ENCODE measurements at places on chromosomes 11 and 22.

GRCh38 chr11:57405271-57405860, 14.9 kb upstream of the PRG2 start:
- no peak for DNase-seq

DNA sequence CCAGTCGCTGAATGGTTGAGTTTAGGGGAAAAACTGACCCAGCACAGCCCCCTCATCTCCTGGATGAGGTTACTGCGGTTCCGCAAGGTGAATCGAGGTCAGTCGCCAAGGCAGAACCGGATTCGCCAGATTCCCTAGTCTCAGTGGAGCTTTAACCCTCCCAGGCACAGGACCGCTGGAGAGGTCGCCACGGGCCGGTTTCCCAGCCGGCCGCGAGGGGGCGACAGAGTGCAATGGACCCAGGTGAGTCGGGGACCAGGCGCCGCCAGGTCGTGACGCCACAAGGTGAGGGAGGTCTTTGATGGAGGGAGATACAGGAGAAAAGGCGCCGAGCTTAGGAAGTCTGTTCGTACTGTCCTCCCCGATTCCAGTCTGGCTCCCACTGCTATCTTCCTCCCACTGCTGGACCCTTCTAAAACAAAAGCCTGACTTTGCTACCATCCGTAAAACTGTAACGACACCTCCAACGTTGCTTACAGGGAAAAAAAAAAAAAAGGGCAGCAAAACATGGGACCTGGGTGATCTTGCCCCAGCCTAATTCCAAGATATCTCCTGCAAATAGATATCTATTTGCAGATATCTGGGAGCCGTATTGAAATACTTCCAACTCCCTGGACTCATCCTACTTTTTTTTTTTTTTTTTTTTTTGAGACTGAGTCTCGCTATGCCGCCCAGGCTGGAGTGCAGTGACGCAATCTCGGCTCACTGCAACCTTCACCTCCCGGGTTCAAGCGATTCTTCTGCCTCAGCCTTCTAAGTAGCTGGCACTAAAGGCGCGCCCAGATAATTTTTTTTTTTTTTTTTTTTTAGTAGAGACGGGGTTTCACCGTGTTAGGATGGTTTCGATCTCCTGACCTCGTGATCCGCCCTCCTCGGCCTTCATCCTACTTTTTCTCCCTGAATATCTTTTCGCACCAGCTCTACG, 1.4 kb upstream of the GGA1 start:
- DNase-seq: no peak

- DNase-seq: no peak
These were observed 45.1 kb downstream of the ST14 start for GRCh38 chr11:130204703-130205095.

DNA sequence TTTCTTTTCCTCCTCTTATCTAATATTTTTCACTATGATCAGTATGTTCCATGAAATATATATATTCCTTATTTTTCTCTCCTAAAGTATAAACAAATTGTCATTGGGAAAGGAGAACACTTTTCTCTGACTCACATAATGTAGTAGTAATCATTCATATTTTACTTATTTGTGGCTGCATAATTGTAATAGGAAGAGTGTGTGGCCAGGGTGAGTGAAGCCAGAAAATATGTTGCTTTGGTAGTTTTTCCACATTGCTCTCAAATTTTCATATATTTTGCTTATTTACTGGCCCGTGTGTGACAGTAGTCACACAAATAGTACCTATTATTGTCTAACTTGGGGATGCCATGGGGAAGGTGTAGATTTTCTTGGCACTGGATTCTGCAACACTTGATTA, 172.1 kb downstream of the DYNC2H1 start:
- no peak for DNase-seq

DNA sequence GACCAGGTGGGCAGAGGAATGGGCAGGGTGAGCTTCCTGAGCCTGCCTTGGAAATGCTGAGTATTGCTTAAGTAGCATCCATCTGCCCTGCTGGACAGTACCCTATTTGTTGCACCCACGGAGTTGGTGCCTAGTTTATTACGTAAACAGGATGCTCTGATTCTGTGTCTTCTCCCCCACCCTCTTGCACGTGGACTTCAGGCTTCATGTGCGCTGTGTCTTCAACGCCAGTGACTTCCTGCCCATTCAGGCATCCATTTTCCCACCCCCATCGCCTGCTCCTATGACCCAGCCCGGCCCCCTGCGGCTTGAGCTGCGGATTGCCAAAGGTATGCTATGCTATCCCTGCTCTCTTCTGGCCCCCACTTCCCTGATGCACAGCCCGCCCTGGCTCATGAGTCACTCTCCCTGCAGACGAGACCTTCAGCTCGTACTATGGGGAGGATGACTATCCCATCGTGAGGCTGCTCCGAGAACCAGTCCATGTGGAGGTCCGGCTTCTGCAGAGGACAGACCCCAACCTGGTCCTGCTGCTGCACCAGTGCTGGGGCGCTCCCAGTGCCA, 5.7 kb downstream of the ZP1 start:
- DNase-seq: peak; percentile 76

- no peak for DNase-seq
These were observed 21.5 kb downstream of the C11orf58 start for GRCh38 chr11:16759857-16760508.

DNA sequence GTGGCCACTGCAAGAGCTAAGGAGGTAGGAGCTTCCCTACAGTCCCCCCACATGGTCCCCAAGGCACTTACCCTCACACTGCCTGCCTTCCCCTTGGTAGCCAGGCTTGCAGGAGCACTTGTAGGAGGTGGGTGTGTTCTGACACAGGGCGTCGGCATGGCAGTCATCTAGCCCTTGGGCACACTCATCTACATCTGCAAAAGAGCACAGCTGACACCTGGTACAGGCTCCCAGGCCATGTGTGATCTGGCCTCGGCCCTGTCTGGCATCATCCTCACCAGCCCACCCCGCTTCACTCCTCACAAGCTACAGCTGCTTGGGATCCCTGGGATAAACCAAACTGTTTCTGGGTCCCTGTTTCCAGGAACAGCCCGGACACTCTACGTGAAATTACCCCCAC, 1.8 kb downstream of the SCUBE2 start:
- no peak for DNase-seq

- DNase-seq: peak; percentile 13
These were observed 3.0 kb upstream of the RFPL3 start for GRCh38 chr22:32354360-32355351.

GRCh38 chr11:114135737-114136151, 76.2 kb downstream of the ZBTB16 start:
- DNase-seq: peak; percentile 18

DNA sequence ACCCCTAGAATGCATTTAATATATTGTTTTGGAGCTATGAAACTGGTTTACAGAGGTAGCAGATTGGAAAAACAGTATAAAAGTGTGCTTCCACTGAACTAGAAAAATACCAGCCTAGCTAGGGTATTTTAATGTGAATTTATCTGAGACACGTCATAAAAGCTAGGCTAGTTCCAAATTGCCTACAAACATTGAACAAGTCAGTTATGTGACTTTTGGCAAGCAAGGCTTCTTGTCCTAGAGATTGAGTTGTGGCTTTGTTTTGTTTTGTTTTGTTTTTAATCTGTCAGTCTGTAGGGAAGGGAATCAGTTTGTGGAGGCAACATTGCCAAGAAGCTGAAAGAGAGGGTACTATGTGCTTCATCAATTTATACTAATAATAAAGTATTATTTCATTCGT, 24.2 kb downstream of the RTN3 start:
- no peak for DNase-seq

- DNase-seq: no peak
These were observed 53.9 kb downstream of the USP47 start for GRCh38 chr11:11895672-11896071.

- no peak for DNase-seq
These were observed 211.7 kb downstream of the NTM start for GRCh38 chr11:131582021-131582525.

GRCh38 chr11:120906766-120907165, 117.1 kb upstream of the TBCEL start:
- no peak for DNase-seq

GRCh38 chr22:44280665-44281188, 32.0 kb downstream of the SHISAL1 start:
- no peak for DNase-seq

DNA sequence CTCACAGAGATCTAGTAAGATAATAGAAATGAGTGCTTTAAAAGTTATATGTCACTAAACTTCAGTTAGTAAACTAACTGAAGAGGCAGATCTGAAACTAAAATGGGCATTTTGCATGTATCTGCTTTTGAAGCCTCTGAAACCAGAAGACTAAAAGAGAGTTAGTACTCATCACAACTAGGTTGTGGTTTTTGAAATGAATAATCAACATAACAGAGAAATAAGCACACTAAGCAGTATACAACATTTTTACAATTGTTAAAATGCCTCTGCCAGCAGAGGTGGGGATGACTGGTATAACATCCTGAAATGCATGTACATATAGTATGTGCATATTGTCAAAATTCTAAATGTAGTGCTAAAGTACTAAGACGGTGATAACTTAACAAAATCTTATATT, 564.5 kb downstream of the DLG2 start:
- DNase-seq: no peak

DNA sequence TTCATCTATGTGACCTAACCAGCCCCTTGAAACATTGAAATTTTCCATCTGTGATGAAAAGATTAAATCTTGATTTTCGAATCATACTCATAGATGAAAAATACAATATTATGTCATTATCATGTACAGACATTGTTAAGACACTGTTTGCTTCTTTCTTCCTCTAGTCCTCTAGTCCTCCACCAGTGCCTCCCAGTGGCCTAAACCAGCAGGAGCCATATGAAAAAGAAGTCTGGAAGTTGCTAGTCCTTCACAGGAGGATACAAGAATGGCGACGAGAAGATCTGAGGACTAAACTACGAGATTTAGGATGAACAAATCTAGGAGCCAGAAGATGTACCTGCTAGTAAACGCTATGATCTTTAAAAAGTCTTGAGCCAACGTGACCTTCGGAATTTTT, 134.1 kb downstream of the SLC17A6 start:
- DNase-seq: no peak

DNA sequence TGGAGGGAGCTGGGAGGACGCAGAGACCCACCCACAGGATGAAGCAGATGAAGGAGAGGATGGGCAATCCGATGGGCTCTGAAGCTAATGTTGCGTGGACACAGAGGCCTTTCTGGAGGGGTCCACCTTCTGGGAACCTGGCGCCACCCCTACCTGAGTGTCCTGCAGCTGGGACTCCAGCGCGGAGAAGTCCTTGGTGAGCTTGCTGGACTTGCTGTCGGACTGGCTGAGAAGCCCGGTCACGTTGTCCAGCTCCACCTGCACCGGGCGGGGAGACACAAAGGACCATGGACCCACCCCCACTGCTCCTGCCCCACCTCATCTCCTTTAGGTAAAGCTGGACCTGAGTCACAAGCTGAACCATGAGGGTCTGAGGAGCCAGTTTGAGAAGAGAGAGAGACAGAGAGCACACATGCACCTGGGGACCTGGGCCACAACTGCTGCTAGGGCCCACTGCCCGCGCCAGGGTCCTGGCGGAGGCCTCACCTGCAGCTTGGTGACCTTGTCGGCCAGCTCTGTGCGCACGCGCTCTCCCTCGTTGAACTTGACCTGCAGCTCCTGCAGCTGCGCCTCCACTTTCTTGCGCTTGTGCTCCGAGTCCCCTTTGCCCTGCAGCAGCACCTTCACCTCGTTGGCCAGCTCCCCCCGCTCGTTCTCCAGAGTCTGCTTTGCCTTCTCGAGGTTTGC, 40.8 kb downstream of the APOL1 start:
- no peak for DNase-seq

GRCh38 chr22:21587803-21588611, 20.5 kb downstream of the UBE2L3 start:
- DNase-seq: peak; percentile 75

DNA sequence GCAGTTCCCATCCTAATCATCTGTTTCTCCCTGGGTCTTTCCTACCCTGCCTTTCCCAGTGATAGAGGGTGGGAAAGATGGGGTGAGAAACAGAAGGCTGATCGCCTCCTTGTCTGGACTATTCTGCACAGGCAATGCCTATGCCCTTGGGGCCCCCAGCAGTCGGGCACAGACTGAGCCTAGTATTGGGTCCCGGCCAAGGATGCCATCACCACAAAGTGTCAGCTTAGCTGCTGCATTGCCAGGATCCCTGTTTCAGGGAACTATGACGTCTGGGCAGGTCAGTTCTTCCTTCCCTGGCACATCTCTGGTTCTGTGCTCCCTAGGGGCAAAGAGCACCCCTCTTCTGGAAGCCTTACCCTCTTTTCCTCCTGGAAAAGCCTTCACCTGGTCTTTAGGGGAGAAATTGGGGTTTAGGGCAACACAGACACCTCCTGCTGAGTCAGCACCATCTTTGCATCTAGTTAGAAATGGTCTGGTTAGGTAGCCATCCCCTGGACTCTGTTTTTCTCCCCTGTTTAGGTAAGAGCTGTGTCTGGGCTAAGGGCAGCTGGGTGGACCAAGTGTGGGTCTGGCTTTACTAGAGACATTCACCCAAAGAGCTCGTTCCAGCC, 2.1 kb downstream of the ADAMTS8 start:
- DNase-seq: no peak

- DNase-seq: no peak
These were observed 9.2 kb downstream of the MAPK8IP1 start for GRCh38 chr11:45894555-45895247.

DNA sequence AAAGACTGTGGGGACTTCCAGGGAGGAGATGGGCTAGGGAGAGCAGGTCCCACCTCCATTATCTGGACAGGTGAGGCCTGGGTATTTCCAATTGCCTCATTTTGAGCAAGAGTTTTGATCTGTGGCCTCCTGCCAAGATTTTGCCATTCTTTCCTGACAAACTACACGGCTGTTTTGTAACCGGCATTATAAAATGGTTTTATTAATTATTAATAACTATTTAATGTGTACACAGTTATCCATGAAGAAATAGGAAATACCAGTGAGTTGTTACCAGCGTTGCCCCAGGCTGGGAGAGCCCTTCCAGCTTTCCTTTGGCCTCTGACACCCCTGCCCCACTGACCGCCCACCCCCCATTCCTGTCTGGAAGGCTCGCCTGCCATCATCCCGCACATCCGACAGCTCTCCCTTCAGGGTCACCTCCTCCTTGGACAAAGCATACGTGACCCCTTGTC, 14.9 kb upstream of the SEC14L3 start:
- DNase-seq: no peak

- no peak for DNase-seq
These were observed 16.6 kb downstream of the ARHGEF17 start for GRCh38 chr11:73324665-73325035.

DNA sequence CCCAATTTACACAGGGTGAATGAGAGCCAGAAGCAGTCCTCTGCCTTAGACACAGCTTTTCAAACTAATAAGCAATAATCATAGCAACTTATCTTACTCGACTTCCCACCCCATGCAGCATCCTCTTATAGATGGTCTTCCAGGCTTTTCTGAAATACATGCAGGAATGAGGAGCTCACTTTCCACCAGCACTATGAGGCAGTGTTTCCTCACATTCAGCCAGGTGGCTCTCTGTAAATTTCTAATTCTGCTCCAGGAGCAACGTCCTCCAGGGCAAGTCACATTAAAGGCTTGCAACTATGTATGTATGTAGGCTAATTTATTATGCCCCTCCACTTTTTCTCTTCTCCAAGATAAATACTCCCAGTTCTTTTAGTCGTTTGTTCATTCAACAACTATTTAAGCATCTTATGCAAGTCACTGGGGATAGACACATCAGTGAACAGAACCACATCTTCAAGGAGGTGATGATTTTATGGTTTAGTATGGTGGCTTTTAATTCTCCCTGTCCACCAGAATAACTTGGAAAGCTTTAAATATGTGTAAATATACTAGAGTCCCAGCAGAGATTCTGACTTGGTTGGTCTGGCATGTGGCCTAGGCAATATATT, 59.9 kb downstream of the PAK1 start:
- no peak for DNase-seq

GRCh38 chr11:60927600-60927999, 3.3 kb downstream of the TMEM132A start:
- no peak for DNase-seq
